Natural killer cell (primary cell): ENCODE measurements at places on chromosomes 2 and 18. TPM values are rescaled to one million over a fixed set of nuclear protein-coding genes. Genes with fewer than 3 reads are reported as not detected.

SCN7A gene
- total RNA-seq = not detected

MRPS5 gene
- 40.0 TPM for total RNA-seq

LRATD1 gene
- not detected for total RNA-seq

IL1RN gene
- total RNA-seq = 0.52 TPM

SLC14A1 gene
- 21.2 TPM for total RNA-seq

ANO7 gene
- 1.1 TPM for total RNA-seq

HOXD12 gene
- total RNA-seq = not detected

LRP1B gene
- total RNA-seq = 0.05 TPM

RAX gene
- not detected for total RNA-seq

MOCOS gene
- 0.16 TPM for total RNA-seq

CXCR1 gene
- 10.6 TPM for total RNA-seq

ALPG gene
- total RNA-seq = not detected

KLHL30 gene
- not detected for total RNA-seq

PDE1A gene
- total RNA-seq = not detected

AFF3 gene
- total RNA-seq = 5.6 TPM

- peak; percentile 73 for DNase-seq
Observed at GRCh38 chr2:201130524-201131186, 14.7 kb downstream of the CFLAR start.

- DNase-seq = no peak
Observed at GRCh38 chr2:209380293-209380692, 43.6 kb upstream of the MAP2 start.

DNA sequence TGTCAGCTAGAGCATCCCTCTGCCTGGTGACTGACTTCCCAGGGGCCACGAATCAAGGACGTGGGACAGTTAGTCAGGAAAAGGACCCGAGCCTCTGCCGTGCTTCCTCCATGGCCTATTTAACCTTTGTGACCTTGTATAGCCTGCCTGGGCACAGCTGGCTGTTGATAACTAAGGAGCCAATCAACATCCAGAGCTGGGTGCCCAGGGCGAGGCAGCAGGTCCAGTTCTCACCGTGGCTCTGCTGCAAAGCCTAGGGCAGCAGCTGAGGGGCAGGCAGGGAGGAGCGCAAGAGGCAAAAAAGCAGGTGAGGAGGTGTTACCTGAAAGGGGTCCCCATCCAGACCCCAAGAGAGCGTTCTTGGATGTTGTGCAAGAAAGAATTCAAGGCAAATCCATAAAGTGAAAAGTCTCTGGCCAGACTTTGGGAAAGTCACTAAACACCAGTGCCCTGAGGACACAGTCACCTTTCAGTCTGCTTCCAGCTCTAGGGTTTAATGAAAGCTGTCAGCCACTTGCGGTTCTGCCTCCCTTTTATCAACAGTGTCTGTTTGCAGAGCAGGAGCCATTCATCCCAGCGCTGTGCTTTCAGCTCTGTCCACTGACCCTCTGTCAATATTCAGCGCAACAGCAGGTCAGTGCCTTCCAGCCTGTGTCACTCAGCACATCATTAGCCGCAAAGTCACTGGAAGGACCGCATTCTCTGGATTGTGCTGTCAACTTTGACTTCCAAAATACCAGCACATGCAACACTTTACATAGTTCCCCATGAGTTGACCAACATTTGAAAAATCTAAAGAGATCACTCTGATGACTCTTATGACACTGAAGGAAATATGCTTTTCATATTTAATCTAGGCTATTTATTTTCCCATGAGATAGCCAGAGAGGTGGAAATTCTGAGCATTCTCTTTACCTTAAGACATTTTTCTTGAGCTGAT is 38.6 kb upstream of the ASAP2 start:
- no peak for DNase-seq

DNA sequence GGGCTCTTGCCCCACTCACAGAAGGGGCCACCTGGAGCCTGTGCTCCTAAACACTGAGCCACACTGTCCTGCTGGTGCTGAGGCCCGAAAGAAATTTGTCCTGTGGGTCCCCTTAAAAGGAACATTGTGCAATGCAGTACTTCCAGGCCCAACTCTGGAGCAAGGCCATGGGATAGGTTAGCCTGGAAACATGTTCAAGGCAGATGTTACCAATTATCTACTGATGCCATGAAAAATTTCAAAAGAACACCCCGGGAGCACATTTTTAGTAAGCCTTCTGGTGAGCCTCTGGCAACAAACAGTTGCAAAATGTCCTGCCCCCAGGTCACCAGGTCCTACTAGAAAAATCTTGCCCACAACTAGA is 12.3 kb upstream of the PTMA start:
- no peak for DNase-seq

GRCh38 chr2:179479947-179480346 is 215.3 kb upstream of the SESTD1 start:
- no peak for DNase-seq

- DNase-seq = no peak
Observed at GRCh38 chr2:155157711-155158110, 459.2 kb downstream of the KCNJ3 start.

DNA sequence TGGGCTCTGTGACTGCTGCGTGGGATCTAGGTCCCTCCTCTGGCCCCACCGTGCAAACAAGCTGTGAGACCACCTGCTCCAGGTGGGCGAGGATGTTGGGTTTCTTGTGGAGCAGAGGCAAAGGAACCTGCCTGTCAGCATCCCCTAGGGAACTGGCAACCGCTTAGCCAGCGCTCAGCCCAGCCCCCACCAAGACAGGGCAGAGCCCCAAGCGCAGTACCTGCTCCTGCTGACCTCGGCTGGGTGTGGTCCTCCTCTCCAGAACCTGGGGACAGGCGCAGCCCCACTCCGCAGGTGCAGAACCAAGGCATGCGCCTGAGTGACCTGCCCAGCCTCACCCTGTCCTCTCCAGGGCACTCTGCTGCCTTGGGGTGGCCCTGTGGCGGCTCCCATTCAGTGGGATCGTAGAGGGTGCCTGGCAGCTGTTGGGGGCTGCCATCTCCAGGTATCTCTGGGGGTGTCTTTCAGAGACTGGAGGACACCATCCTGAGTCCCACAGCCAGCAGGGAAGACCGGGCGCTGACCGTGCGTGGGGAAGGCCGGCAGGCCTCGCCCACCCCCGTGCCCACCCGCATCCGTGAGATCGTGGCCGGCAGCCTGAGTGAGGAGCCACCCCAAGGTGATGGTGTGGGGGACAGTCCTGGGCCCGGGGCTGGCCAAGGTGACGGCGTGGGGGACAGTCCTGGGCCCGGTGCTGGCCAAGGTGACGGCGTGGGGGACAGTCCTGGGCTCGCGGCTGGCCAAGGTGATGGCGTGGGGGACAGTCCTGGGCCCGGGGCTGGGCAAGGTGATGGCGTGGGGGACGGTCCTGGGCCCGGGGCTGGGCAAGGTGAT is 12.3 kb downstream of the CROCC2 start:
- DNase-seq = no peak

GRCh38 chr2:161332371-161332967 is 24.2 kb downstream of the PSMD14 start:
- DNase-seq = no peak

DNA sequence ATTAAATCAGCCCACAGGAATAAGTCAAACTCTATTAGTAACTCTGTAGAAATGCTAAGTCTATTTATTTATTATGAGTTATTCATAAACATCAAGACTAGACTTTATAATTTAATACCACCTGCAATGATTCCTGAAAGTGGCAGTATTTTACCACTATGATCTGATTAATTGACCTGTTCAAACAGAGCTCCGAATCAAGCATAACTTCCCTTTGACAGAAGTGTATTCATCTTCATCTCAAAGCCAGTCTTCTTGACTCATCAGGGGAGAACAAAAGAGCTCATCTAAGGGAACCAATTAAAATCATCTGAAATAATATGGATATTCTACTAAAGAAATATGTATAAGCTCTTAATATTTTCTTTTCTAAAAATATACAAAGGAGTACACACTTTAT is 122.3 kb downstream of the MBD2 start:
- DNase-seq = no peak

DNA sequence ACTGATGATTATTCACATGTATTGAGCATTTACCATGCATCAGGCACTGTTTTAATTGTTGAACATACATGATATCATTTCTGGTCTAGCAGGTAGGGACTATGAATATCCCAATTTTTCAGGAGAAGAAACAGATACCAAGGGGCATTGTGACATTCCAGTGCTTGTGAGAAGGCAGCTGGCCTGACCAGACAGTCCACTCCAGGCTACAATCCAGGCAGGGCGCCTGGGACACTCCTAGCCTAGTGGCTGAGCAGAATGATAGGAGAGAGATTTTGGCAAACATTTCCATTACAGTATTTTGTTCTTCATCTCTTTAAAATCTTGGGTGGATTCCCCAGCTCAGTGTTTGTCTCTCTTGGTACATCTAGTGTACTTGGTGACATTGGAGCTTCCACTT is 24.9 kb downstream of the ZNF892 start:
- DNase-seq = no peak

DNA sequence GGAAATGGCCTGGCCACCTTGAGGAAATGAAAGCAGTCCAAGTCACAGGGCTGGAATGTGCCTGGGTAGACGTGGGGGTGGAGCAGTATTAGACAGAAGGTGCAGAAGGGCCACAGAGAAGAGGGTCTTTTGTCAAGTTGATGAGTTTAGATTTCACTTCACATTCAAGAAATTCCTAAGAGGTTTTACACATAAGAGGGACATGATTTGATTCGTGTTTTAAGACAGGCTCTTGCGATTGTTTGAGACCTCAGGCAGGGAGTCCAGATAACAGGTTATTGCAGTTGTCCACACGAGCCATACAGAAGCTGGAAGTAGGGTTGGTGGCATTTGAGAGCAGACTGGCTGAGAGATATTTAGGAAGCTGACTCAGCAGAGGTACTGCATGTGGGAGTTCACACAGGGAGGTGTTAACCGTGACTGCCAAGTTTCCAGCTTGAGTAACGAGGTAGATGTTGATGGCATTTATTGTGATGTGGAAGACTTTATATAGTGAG is 64.6 kb downstream of the NEB start:
- peak; percentile 26 for DNase-seq

DNA sequence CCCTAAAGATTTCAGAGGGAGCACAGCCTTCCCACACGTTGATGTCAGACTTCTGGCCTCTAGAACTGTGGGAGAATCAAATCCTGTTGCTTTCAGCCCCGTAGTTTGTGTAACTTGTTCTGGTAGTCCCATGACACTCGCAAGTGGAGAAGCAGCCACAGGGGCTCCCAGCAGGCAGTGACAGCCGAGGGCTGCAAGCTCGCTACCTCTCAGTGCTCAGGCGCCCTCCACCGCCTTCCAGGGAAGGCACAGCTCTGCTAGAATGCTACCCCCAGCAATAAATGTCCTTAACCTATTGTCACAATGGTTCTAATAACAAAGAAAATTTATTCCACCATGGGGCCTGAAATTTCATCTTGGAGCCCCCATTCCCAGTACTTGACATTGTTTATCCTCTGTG is 143.1 kb upstream of the ZNF236 start:
- no peak for DNase-seq

DNA sequence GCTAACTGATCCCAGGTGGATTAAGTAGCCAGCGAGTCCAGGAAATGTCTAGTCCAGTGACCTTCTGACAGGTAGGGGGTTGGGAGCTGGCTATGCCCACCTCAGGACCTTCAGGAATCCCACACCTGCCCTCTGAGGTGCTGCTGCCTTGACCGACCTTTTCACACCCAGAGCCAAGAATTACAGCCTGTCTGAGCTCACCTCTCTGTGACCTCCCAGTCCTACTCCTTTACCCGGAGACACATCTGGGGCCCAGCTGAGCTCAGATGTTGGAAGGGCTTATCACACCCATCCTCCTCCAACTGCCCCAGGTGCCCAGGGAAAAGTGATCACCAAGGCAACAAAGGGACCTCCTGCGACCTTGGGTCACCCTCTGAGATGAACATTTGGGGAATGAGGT is 413.3 kb upstream of the TNP1 start:
- DNase-seq = no peak

- DNase-seq = peak; percentile 37
Observed at GRCh38 chr2:60899230-60899891, 18.0 kb downstream of the REL start.

DNA sequence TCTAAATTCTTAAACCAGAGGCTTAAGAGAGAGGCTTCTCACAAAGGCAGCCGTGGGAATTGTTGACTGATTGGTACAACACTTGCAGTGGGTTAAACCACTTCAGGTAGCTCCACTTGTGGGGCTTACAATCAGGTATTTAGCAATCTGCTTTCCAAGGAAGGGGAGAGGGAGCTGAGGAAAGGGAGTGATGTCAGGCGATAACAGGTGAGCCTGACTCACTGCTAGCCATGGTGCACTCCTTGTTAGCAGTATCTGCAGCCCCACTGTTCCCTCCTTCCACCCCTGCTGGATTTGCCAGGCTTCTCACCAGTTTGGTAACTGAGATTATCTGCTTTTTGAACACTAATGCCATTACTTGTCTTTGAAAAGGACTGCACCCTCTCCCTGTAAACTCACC is 1056.7 kb upstream of the FANCL start:
- no peak for DNase-seq

DNA sequence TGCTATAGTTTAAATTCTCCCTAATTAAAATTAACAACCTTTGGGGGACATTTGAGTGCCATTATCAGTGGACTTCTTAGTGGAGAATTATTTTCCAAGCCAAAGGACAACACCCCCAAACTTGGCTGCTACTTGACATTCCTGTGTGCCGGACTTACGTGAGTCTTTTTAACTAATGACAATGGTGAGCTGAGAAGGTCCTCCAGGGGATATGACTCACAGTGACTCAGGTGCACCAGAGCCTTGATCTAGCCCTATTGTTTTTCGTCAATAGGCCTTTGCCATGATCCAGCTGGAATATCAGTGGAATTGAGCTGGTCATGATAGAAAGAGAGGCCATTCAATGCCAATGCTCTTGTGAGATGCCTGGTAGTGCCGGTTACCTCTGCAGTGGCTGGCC is 118.1 kb upstream of the CXCR4 start:
- no peak for DNase-seq

DNA sequence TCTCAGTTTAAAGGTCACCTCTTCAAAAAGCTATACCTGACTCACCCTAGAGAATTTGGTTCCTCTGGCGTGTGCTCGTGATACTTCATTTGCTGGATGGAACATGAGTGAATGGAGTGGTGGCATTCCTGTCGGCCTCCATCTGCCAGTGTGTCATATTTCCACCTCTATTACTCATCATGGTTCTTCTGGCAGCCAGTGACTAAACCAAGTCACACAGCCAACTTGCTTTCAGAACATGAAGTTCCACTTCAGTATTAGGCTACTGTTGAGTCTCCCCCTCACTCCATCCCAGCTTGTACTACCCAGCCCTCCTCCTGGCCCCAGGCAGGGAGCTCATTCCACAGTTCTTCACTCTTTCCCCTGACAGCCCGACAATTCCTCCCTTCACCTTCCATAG is 169.8 kb downstream of the MREG start:
- no peak for DNase-seq

- no peak for DNase-seq
Observed at GRCh38 chr2:220893411-220893810, 678.7 kb downstream of the EPHA4 start.

- no peak for DNase-seq
Observed at GRCh38 chr2:52526735-52527134, 1240.9 kb upstream of the CHAC2 start.

- DNase-seq = no peak
Observed at GRCh38 chr2:239726631-239727181, 298.4 kb downstream of the NDUFA10 start.

- no peak for DNase-seq
Observed at GRCh38 chr18:30970196-30970816, 72.2 kb downstream of the DSC3 start.
